ENCODE measurements at places on chromosomes 3 and 15. TPM values are rescaled to one million over a fixed set of nuclear protein-coding genes. Genes with fewer than 3 reads are reported as not detected.
A peak's percentile ranks its signal among the peaks of the same experiment; 100 is the strongest.

DNA sequence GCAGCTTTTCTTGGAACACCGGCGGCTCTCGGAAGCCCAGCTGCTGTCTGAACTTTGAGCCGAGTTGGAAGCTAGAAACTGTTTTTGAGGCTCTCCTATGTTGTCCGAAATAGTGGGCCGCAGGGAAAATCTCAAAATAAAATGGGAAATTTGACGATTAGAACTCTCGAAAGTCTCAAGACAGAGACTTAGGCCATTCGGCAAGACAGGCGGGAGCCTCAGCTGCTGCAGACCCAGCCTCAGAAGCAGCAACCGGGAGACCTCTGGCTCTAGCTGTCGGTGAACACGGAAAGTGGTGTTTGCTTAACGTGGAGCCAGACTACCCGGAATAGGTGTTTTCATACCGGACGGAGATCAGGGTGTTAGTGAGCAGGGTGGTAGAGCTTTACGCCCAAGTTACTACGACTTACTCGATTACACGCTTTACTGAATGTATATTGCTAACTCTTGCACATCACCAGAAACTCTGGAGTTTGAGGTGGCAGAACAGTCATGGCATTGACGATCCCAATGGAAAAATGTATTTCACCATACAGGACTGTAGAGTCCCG, 357 bp upstream of the MAN2C1 start:
- no peak for DNase-seq
- H3K27me3 ChIP-seq = no peaks in the 10 kb centered on the region
- peaks cover 60% of the 10 kb centered on the region for H3K36me3 ChIP-seq
- H3K27ac ChIP-seq = peak overlapping the region; percentile 96

- no peak overlapping the region for H3K27ac ChIP-seq
- H3K4me3 ChIP-seq = no peak overlapping the region
- no peak for DNase-seq
- peaks cover 2% of the 10 kb centered on the region for H3K27me3 ChIP-seq
Observed at GRCh38 chr15:70703096-70703878, 60.1 kb downstream of the UACA start.

DNA sequence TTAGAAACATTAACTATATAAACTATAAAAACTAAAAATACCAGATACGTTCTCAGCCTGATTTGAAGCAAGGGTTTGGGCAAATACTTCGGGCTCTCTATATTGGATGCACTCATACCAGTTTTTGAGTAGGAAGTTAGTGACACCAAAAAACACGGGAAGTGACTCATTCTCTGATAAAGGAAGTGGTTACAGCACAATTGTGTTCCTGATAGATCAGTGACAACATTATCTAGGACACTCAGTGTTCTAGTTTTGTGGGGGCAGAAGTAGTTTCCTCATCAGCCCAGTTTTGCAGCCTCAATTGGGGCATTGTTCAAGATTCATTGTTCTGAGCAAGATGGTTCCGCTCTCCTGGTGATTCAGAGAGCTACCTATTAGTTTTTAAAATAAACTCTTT, 469.6 kb upstream of the DPPA4 start:
- H3K36me3 ChIP-seq = no peaks in the 10 kb centered on the region
- DNase-seq = peak; percentile 10
- H3K27me3 ChIP-seq = no peaks in the 10 kb centered on the region
- no peak overlapping the region for H3K4me3 ChIP-seq
- peaks cover 5% of the 10 kb centered on the region for H3K4me1 ChIP-seq

DNA sequence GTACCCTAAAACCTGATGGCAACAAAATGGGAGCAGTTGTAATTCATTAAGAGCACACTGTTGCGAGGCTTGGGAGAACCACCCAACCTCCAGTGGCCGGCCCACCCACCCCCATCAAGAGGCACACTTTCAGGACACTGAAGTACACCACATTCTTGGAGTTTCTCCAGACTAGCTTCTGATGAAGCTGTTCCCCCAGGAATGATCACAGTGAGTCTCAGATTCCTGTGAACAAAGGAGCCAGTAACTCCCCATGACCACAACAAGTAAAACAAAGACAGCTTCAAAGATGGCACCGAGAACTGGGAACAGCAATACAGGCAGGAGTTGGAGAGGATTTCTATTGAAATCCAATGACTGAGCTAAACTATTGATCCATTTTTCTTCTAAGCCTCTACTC, 126.0 kb downstream of the ST8SIA2 start:
- DNase-seq = no peak
- no peak overlapping the region for H3K27ac ChIP-seq
- no peaks in the 10 kb centered on the region for H3K4me1 ChIP-seq
- no peaks in the 10 kb centered on the region for H3K27me3 ChIP-seq

GRCh38 chr3:172735014-172735413, 15.5 kb upstream of the ECT2 start:
- no peak overlapping the region for H3K4me3 ChIP-seq
- H3K27ac ChIP-seq = no peak overlapping the region
- no peaks in the 10 kb centered on the region for H3K4me1 ChIP-seq
- H3K27me3 ChIP-seq = no peaks in the 10 kb centered on the region
- no peak for DNase-seq

NAA80 gene
- total RNA-seq = 6.4 TPM

SCN5A gene
- 0.05 TPM for total RNA-seq

SLC6A11 gene
- total RNA-seq = 0.05 TPM
